ENCODE measurements at places on chromosomes 6 and 20. TPM values are rescaled to one million over a fixed set of nuclear protein-coding genes. Genes with fewer than 3 reads are reported as not detected.
A peak's percentile ranks its signal among the peaks of the same experiment; 100 is the strongest.

Gene FNDC11
- total RNA-seq: 1.0 TPM

Gene FAM209B
- total RNA-seq: not detected

Gene SEMG1
- not detected for total RNA-seq

Gene ADGRF4
- under 0.01 TPM for total RNA-seq

Gene TMEM200A
- 44.2 TPM for total RNA-seq

Gene RBM24
- total RNA-seq: 2.5 TPM

Gene KHDC1L
- total RNA-seq: not detected

Gene MYL9
- 25.4 TPM for total RNA-seq

Gene MAP3K5
- 45.2 TPM for total RNA-seq

Gene SLC17A1
- total RNA-seq: not detected

Gene MCCD1
- not detected for total RNA-seq

GRCh38 chr20:47605673-47606413 is 104.2 kb downstream of the NCOA3 start:
- DNase-seq: no peak

- peak; percentile 52 for DNase-seq
Observed at GRCh38 chr6:130934848-130935585, 107.8 kb downstream of the SMLR1 start.

DNA sequence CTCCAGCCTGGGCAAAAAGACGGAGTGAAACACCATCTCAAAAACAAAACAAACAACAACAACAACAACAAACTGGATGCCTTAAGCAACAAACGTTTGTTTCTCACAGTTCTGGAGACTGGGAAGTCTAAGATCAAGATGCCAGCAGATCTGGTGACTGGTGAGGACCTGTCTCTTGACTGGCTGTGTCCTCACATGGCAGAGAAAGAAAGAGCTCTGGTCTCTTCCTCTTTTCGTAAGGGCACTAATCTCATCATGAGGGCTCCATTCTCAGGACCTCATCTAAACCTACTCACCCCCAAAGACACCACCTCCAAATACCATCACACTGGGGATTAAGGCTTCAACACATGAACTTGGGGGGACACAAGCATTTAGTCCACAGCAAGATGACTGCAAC is 13.5 kb upstream of the GFOD1 start:
- DNase-seq: no peak

- DNase-seq: no peak
Observed at GRCh38 chr6:36622901-36623546, 28.9 kb downstream of the SRSF3 start.

DNA sequence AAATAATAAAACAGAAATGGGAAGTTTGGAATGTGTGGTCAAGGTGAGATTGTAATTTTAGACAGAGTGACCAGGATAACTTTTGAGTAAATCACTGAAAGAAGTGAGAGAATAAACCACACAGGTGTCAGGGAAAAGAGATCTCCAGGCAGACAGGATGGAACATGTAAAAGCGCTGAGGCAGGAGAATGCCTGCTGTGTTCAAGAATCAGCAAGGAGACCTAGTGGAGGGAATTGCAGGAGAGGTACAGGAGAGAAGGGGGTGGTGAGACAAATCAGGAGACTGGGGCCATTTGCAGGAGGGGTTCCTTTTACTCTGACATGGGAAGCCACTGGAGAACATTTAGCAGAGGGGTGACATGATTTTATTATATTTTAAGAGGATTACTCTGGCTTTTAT is 456.7 kb downstream of the NKAIN2 start:
- DNase-seq: no peak

DNA sequence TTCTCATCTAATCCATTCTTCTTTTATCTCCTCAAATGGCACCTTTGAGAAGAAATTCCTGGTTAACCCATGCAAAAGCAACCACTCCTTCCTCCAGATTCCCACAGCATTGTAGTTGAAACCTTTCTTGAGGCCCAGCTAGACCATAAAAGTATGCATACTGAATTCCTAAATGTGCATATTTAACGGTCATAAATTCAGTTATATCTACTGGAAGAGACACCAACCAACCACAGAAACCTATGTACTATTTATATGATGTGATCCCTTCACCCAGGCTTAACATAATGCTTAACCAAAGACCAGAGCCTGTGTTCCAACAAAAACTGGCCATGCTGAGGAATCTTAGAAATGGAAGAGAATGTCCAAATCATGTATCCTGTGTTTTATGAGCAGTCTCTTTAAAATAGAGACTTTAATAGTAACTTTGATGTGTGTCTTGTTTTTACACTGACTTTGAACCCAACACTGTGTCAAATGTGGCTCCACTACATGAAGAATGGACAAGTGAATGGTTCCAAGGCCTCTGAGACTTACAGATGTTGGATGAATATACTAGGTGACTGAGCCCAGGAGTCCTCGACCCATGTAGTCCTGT is 11.4 kb upstream of the TAF8 start:
- peak; percentile 39 for DNase-seq

DNA sequence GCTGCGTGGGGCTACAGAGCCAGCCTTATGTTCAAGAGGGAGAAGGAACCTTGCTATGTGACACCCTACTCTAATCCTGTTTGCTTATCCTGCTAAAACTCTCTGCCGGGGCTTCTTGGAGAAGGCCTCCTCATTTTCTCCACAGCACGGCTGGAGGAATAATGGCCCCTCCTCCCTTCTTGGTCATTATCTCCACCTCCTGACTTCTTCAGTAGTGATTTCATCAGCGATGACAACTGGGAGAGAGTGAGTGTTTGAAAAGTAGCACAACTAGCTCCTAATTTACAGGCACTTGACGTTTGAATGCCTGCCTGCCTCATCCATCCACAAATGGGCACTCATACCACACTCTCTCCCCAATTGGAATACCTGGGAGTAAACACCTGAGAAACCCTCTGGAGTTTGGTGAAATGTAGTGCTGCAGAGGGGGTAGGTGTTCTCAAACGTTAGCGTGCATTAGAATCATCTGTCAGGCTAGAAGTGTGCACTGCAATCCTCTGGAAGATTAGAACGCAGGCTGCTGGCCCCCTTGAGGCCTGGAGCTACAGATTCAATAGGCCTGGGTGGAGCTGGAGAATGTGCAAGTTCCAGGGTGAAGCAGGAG is 148.5 kb downstream of the FOXC1 start:
- no peak for DNase-seq

DNA sequence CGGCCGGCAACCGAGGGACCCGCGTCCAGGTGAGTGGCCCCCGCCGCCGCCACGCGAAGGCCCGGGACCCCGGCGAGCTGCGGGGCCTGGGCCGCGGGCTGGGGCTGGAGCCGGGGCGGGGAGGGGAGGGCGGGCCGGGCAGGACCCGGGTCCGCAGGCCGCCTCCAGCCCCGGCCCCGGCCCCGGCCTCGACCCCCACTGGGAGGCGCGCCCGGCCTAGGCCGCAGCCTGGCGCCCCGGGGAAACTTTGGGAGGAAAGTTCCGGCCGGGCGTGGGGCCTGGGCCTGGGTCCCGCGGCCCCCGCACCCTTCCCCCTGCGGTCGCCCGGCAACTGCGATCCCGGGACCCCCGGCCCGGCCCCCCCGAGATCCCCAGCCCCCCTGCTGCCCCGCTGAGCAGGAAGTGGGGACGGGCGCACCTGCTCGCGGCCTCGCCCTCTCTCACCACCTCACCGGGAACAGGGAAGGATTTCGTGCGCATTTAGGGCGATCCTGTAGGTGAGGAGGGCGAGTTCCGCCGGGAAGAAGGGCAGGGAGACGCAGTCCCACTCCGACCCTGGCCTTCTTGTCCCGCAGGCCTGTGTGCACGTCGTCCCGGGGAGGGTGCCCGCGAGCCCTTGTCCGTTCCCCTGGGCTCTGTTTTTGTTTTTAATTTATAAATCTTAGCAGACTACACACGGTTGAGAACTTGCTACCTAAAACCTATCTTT is 402 bp downstream of the OSBPL2 start:
- no peak for DNase-seq

DNA sequence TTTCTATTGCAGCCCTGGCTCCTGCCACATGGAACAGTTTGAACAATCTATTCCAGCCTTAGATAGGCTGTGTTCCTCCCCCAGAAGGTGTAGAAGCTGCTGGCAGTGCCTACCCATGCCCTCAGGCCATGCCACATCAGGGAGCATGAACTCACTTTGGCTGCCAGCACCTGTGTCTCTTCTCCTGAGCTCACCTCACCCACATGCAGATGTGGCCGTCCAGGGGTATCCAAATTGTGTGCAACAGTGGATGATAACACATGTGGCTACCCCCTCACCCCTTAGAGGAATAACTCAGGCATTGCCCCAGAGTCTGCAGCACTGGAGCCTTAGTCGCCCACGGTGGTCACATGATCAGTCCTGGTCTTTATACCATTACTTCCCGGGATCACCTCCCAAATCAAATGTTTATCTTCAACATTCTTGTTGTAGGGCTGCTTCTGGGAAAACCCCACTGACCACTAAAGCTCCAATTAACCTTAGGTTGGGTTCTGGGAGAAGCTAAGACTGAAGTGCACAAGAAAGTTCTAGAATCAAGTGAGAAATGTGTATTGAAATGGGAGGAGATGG is 110.4 kb downstream of the BANF2 start:
- DNase-seq: peak; percentile 46

GRCh38 chr6:160450849-160451248 is 102.7 kb downstream of the SLC22A3 start:
- DNase-seq: no peak

- DNase-seq: no peak
Observed at GRCh38 chr20:51886891-51887608, 84.7 kb upstream of the SALL4 start.

GRCh38 chr6:112253498-112253840 is 898 bp downstream of the LAMA4 start:
- no peak for DNase-seq

GRCh38 chr6:38234141-38234540 is 405.6 kb downstream of the BTBD9 start:
- no peak for DNase-seq

- DNase-seq: no peak
Observed at GRCh38 chr6:4078691-4079471, at the start of gene FAM217A. Gene FAM217A (minus strand): TSS chr6:4079137. CDS start chr6:4077414, 1,723 bp downstream.

DNA sequence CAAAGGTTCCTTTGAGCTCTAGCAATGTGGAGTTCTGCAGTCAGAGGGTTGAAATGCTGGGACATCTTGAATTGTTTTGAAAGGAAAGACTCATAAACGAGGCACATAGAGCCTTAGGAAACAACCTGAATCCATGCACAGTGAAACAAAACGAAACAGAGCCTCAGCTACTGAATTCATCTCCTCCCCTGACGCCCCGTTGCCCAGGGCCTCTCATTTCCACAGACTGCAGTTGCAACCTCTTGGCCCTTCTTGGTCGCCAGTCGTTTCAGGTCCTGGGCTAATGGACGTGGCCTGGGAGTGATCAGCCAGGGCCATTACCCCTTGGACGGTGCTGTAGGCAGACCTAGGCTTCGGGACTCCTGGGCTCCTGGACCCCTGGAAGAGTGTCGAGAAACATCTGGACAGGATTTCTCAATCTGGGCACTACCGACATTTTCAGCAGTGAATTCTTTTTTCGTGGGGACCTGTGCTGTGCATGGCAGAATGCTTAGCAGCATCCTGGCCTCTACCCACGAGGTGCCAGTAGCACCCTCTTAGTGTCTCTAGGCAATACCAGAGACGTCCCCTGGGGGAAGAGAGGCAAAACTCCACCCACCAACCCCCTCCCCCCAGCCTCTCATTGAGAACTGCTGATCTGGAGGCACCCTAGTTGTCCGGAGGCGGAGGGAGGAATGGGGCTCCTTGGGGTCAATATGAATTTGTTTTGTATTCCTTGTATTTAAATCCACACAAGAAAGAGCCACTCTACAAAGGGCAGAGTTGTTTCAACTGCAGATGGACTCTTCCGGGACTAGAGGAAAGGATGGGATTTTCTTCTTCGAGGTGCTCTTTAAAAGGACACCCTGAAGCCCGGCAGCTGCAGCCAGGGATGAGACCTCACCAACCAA is 50.2 kb downstream of the TMEM242 start:
- DNase-seq: no peak

- DNase-seq: peak; percentile 39
Observed at GRCh38 chr6:137799950-137800568, 67.0 kb upstream of the TNFAIP3 start.

- no peak for DNase-seq
Observed at GRCh38 chr6:6711031-6711785, 122.7 kb downstream of the LY86 start.

DNA sequence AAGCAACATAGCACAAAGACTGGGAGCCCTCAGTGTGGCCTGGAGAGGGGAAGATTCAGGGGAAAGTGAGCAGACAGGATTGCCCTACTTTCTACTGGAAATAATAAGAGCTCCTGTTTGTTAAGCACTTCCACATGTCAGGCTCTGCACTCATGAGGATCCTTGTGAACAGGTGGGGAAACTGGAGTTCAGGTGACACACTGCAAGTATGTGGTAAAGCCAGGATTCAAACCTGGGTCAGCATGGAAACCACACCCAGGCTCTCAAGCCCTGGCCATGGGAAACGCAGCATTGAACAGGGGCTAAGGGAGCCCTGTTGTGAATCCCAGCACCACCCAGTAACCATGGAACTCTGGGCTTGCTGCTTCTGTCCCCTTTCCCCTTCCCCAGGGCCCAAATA is 42.8 kb upstream of the ID1 start:
- no peak for DNase-seq

GRCh38 chr6:27810768-27811450 is 101.3 kb downstream of the OR2B2 start:
- no peak for DNase-seq

- no peak for DNase-seq
Observed at GRCh38 chr20:43533060-43533459, 25.6 kb downstream of the L3MBTL1 start.

- DNase-seq: no peak
Observed at GRCh38 chr20:48809673-48810072, 18.1 kb downstream of the PREX1 start.

GRCh38 chr20:24873025-24873620 is 75.9 kb upstream of the CST7 start:
- no peak for DNase-seq

GRCh38 chr20:43901296-43901695 is 13.4 kb upstream of the TOX2 start:
- DNase-seq: no peak

GRCh38 chr20:24981790-24982189 is 10.8 kb downstream of the APMAP start:
- no peak for DNase-seq

DNA sequence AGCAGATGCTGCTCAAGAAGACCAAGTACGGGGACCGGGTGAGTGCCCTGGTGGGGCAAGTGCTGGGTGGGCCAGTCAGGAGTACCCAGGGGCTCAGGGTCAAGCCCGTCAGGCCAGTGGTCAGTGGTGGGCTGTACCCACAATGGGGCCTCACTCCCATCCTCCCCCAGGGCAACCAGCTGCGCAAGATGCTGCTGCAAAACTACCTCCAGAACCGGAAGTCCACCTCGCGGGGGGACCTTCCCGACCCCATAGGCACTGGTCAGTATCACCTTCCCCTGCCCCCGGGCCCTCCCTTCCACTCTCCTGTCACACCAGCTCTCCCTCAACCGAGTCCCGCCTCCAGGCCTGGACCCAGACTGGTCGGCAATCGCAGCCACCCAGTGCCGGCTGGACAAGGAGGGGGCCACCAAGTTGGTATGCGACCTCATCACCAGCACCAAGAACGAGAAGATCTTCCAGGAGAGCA is 27.0 kb downstream of the UQCC2 start:
- DNase-seq: no peak

DNA sequence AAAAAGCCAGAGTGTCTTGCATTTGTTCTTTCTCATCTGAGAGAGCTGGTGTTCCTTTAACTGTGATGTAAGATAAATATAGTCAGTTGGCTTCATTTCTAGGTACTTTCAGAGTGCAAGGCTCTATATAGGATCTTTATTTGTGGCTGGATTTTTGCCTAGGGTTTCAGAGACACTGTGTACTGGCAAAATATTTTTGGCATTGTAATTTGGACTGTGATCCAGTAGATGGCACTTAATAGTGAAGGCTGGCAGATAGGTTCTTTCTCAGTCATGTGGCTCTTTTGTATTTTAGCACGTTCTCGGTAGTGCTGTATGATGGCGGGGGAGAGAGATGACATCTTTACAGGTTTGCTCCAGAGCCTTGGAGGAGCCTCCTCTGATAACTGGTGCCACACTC is 26.8 kb upstream of the SLC35B3 start:
- DNase-seq: no peak
